GM06990 (cell line): ENCODE measurements at places on chromosomes 13 and 19.

DNA sequence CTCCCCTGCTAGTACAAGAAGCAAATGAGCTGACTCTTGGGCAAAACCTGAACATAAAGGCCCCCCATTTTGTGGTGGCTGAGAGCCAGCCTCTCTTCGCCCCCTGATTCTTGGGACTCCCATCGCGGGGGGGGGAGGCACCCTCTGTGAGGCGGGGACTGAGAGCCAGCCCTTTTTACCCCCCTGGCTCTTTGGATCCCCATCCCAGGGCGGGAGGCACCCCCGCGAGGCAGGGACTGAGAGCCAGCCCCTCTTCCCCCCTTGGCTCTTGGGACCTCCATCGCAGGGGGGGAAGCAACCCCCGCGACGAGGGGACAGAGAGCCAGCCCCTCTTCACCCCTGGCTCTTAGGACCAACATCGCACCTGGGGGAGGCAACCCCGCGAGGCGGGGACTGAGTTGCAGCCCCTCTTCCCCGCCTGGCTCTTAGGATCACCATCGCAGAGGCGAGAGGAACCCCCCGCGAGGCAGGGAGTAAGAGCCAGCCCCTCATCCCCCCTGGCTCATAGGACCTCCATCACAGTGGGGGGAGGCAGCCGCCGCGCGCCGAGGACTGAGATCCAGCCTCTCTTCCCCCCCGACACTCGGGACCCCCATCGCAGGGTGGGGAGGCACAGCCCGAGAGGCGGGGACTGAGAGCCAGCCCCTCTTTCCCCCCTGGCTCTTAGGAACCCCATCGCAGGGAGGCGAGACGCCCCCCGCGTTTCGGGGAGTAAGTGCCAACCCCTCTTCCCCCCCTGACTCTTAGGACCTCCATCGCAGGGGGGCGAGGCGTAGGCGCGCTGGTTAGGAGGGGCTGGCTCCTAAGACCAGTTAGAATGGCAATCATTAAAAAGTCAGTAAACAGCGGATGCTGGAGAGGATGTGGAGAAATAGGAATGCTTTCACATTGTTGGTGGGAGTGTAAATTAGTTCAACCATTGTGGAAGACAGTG lies 2428.4 kb upstream of the PCDH20 start:
- DNase-seq, result no peak

DNA sequence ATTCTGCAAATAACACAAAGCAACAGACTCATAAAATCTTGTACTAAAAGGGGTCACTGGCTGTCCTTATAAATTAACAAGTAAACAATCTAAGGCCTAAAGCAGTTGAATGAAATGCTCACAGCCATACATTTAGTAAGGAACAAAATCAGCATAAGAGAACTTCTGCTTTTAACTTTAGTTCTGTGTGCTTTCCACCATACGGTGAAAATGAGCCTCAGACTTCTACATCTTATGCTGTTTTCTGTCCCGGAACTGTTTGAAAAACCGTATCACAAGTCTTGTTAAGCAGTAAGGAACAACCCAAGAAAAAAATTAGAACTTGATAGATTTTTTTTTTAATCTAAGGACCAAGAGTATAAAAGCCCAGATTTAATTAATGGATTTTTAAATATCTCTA lies 549.1 kb upstream of the MIR17HG start:
- DNase-seq, result no peak

DNA sequence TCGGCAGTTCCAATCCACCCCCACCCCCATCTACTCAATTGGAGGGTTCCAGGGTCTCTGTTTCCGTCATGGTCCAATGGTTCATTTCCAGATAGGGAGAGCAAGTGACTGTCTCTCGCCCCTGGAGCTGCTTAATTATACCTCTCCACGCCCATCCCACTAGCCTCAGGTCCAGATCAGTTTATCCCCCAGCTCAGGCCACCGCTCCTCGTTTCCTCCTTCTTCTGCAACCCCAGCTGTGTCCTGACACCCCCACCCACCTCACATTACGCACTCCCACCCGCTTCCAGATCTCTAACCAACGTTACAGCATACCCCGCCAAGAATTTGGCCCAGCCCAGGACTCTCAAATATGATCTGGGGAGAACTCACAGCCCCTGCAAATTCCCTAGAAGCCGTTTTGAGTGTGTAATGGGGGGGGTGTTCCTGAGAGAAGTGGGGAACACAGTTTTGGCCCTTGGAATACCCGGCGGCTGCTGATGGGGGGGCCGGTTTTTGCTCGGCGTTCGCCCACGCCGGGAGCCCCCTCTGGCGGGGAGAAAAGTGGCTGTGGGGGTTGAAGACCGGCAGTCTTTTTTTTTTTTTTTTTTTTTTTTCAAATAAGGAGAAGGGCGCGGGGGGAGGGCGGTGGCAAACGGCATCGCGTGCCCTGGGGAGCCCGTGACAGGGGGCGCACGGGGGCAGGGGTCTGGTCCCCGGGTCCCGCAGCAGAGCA lies 1.7 kb upstream of the PDE4A start:
- no peak for DNase-seq

- no peak for DNase-seq
Observed at GRCh38 chr19:19579533-19580361, 38.7 kb downstream of the PBX4 start.

- no peak for DNase-seq
Observed at GRCh38 chr19:10344780-10345179, 5.4 kb upstream of the ICAM3 start.

GRCh38 chr19:43504426-43505185 lies at the start of gene PHLDB3:
Gene PHLDB3, minus strand, starts transcription at chr19:43504746. Its CDS starts 628 bp downstream, at chr19:43504118.
- no peak for DNase-seq

DNA sequence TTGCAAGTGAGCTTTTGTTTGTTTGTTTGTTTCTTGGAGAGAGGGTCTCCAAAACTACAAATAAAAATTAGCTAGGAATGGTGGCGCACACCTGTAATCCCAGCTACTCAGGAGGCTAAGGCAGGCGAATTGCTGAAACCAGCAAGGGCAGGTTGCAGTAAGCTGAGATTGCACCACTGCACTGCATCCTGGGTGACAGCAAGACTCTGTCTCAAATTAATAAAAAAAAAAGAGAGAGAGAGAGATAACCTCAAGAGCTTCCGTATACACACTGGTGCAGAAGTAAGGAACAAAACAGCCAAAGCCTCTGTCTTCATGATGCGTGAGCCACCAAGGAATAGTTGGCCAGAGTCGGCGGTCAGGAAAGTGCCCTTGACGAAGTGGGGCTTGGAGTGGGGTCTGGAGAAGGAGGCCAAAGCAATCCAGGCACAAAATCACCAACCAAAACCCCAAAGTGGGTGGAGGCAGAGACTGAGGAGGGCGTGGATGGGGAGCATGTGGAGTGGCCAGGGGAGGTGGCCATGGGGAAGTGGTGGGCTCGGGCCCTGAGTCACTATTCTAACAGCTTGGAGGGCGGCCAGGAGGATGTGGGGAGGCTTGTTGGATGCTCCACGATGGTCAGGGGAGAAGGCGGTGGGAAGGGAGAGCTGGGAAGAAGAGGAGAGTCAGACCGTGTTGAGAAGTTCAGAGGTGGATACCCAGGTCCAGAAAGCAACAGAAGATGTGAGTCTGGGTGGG lies 21.2 kb upstream of the TOMM40 start:
- DNase-seq, result no peak

- no peak for DNase-seq
Observed at GRCh38 chr19:48728911-48729664, 9.6 kb upstream of the MAMSTR start.

DNA sequence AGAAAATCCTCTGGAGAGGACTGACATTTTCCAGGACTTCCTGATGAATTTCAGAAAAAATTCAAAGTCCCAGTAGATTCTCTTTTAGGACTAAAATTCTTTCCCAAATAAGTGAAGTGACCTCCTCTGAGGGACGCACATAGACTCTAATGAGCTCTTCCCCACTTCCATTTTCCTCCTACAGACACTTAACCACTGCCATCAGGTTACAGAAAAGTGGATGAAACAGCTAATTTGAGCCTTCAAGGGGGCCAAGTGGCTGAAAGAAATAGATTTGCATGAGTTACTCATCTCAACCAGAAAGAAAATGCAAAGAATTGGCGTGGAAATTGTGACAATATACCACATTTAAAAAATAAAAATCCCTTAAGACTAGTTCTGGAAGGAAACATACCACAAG lies 185.3 kb upstream of the EDNRB start:
- no peak for DNase-seq

DNA sequence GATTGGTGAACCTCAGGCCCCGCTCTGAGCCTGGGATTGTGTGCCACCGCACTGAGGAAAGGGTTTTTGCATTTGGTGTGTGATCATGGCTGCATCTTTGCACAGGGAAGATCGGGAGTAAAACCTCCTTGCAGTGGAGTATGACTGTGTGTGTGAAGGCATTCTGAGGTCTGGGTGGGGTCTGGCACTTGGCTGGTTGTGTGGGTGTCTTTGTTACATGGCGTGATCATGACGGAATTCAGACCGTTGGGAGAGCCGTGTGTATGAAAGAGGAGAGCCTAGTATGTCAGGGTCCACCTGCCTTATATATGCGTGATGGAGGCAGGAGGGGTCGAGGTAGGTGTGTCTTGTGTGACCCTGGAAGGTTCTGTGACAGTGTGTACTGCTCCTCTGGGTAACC lies 740 bp upstream of the BEST2 start:
- DNase-seq, result no peak

DNA sequence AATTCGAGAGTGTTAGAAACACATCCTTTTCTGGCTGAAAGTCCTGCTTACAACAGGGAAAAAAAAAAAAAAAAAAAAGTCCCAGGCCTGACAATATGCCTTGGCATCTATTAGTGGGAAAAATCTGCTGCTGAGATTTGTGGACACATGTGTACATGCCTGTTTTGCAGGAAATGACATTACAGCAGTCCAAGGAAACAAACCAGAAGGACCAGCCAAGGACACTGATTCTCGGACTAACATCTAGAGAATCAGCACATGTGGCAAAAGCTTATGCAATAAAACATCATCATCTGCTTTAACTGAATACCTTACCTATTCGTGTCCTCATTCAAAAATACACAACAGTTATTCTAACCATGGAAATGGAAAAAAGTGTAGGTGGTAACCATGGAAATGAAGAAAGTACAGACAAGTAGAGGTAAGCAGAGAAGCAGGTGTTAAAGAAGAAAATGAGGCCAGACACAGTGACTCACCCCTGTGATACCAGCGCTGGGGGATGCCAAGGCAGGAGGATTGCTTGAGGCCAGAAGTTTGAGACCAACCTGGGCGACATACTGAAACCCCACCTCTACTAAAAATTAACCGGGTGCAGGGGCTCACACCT lies 9.4 kb upstream of the DPY19L3 start:
- DNase-seq, result no peak

GRCh38 chr19:57191141-57192076 lies at the start of gene ZNF264:
Gene ZNF264, plus strand, starts transcription at chr19:57191500. Its CDS starts 414 bp downstream, at chr19:57191914.
- DNase-seq, result peak; percentile 93

GRCh38 chr13:26457212-26457611 lies 100.3 kb upstream of the WASF3 start:
- no peak for DNase-seq

DNA sequence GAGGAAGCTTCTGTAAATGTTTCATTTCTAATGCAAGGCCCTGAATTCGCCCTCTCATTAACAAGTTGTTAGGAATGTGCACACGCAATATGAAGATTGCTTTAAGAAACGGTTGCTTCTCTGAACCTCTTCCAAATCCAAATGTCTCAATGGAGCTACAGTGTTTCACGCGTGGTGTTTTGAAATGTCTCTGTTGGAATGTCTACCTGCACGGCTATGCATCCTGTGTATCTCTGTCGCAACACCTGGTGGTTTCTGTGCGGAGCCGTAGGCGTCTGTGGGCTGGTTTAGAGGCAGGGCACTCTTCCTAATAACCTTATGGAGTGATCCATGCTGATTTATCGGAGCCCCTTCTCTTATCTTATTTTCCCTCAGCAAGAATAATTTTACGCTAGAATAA lies 1584.2 kb upstream of the SLC10A2 start:
- no peak for DNase-seq

DNA sequence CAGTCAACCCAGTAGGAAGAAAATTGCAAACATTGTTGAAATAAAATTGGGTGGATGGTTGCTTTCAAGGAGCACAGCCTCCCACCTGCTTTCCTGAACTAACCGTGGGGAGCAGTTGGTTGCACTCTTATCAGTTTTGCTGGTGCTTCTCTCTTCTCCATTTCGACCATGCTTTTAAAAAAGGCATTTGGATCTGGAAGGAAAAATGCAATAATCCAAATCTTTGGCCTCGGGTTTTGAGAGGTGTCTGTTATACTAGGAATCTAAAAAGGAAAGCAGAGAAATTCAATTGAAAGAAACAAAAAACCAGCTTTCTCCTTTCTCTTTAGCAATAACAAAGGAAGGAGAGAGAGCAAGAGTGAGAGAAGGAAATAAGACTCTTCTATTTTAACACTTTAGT lies 113.6 kb upstream of the ARGLU1 start:
- no peak for DNase-seq

DNA sequence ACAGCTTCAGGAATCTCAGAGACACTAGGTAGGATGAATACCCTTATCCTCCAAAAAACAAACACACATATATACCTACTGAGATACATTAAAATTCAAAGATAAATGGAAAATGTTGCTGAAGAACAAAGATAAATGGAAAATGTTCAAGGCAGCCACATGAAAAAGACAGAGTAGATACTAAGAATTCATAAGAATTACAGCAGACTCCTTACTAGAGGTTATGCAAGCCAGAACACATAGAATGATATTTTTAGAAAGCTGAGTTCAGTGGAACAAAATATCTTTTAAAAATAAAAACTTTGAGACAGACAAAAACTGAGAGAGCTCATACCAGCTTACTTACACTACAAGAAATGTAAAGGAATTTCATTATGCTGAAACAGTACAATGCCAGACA lies 35.6 kb downstream of the UCHL3 start:
- no peak for DNase-seq

DNA sequence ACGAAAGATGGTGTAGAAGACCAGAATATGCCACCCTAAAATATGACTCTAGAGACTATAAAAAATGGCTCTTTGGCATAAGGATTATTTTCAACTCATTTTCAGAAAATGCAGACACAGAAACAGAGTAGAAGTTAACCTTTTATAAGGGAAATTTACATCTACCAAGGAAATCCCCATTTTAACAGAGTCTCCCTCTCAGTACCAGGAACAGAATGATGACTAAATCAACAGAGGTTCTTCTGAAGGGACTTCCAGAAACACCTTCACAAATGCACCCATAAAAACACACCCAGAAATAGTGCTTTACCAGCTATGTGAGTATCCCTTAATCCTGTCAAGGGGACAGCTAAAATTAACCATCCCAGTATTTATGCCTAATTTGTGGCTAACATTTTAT lies 29.1 kb downstream of the PLPP2 start:
- no peak for DNase-seq

- no peak for DNase-seq
Observed at GRCh38 chr13:73754727-73755292, 379.4 kb downstream of the KLF12 start.

- DNase-seq, result no peak
Observed at GRCh38 chr19:43438291-43439031, 23.8 kb downstream of the TEX101 start.

- DNase-seq, result no peak
Observed at GRCh38 chr19:10135551-10136334, 16.0 kb upstream of the EIF3G start.
